Stimulated activated CD4-positive, alpha-beta T cell treated with anti-CD3 and anti-CD28 coated beads, Interleukin-1b, Interleukin-23, amount 100 ng/mL, for 1 hour (primary cell): ENCODE measurements at places on chromosomes 4 and X.

- DNase-seq: no peak
Measured at GRCh38 chrX:21798677-21799219, 40.7 kb upstream of the MBTPS2 start.

- DNase-seq: no peak
Measured at GRCh38 chrX:74423289-74423998, 2.2 kb downstream of the SLC16A2 start.

DNA sequence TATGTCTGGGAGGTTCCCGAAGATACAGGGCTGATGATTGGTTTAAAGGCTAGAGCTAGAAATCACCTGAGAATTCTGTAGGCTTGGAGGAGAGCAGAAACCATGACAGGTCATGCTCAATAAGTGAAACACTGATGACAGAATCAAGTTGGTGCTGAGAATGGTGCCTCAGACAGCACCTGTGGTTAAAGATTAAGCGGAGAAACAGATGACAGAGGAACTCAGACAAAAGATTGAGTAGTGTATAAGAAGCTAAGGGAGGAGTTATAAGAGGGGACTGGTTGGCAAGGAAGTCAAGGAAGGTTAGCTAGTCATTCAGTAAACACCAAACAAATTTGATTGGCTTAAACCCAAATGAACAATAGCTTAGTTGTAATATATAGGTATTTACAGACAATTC is 385.4 kb upstream of the CNKSR2 start:
- DNase-seq: no peak

DNA sequence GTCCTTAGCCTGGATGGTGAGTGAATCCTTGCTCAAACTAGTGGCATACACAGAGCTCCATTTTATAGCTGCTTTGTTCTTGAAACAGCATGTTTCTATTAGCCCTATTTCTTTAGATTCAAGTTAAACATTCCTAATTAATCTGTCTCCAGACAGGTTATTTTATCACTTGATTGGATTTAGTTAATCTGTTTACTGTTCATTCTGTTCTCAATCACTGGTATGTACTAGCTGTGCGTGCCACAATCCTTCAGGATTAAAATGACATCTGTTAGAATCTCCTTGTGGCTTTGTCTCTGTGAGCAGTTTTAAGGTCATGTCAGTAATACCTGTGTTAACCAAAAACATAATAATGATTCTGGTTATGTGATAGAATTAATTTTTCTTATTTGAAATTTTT is 36.5 kb downstream of the PTPN13 start:
- no peak for DNase-seq

GRCh38 chr4:836750-837301 is 10.9 kb upstream of the CPLX1 start:
- DNase-seq: no peak
